Activated naive CD4-positive, alpha-beta T cell treated with anti-CD3 and anti-CD28 coated beads for 36 hours (primary cell): ENCODE measurements at places on chromosomes 7 and 10.
A peak's percentile ranks its signal among the peaks of the same experiment; 100 is the strongest.

DNA sequence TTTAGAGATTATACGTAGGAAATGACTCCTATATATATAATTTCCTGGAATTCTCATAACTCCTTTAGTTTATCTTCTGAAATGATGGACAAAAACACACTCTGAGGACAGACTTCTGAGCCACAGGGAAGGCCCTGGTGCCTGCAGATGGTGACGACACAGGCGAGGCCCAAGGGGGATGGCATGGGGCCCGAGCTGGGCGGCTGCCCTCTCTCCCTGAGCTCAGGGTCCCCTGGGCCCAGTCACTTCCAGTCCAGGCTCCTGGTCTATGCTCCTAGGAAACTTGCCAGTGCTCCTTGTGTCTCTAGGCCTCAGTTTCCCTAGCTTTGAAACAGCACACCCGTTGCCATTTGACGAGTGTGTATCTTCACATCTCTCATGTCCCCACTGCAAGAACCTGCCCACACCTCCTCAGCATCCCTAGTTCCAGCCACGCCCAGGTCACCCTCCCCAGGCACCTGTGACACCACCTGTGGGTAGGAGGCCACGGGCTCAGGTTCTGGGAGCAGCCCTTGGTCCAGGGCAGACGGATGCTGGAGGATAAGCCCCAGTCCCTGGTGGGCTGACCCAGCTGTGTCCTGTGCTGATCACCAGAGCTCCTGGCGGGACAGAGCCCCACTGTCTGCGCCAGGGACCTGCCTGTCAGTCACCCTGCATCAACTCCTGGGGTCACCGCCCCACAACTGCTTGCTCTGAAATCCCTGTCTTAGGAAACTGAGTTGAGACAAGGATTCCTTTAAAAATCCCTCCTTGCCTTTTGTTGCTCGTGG, 23.4 kb upstream of the SHH start:
- DNase-seq = no peak

DNA sequence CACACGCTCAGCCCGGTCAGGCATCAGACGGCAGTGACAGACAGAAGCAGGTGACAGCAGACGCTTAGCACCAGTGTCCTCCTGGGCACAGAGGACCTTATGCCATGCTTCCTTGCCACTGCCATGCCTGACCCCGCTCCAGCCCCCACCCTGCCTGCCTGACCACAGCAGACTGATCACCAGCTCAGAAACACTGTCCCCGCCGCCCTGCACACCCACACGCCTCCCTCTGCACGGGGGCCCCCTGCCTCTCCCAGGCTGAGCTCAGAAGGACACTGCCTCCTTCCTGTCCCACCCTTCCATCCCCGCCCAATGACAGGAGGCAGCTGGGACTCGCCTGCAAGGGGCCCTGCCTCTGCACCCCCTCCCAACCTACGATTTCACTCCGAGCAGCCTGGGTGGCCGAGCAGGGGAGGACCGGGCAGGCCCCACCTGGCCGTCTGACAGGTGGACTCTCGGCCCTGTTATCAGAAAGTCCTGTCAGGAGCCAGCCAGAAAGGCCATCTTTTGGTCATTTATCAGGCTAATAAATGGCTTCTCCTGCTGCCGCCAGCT, 183.4 kb downstream of the ELFN1 start:
- DNase-seq = no peak

DNA sequence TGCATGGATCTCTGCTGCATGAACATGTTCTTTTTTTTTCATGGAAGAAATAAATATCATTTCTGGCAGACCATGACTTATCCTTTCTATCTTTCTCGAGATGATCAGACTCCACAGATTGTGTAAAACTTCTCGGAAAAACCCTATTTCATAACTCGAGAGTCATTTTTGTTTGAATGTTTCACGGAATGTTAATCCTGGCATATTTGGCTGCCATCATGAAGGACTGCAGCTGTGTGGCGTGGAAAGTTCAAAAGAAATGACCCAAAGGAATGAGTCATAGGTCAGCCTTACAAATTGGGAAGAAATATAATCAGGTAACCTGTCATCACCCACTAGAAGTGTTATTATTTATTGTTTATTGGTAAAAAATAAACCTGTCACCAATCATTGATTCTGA, 566.8 kb downstream of the SDK1 start:
- no peak for DNase-seq

GRCh38 chr7:2821161-2821841, 22.8 kb downstream of the GNA12 start:
- DNase-seq = peak; percentile 18

- DNase-seq = no peak
These were observed 34.9 kb downstream of the PCBD1 start for GRCh38 chr10:70853457-70853856.
